ENCODE measurements at places on chromosomes 12 and 14.

DNA sequence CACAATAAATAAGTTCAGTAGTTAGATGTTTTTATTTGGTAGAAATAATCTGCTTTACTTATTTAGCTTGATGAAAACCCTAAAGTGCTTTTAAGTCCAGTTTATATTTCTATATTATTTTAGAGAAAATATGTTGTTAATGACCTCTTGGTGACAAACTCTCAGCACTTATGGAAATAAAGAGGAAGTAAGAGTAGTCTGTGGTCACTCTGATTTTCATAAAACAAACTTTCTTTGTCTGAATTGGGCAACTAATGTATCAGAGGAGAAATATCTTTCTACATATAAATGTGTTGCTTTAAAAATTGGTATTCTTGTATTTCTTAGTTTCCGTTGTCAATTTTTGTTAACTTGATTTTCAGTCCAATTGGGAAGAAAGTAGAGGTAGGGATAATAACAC lies 878.9 kb upstream of the SEL1L start:
- DNase-seq = no peak

- no peak for DNase-seq
These were observed 281.5 kb downstream of the ZFP36L1 start for GRCh38 chr14:68511129-68512047.

- no peak for DNase-seq
These were observed 20.5 kb upstream of the SLC5A8 start for GRCh38 chr12:101230547-101230946.

GRCh38 chr12:127893895-127894609 lies 372.9 kb upstream of the TMEM132C start:
- DNase-seq = no peak

- no peak for DNase-seq
These were observed 19.1 kb downstream of the HDAC7 start for GRCh38 chr12:47800582-47800981.

- no peak for DNase-seq
These were observed 25.8 kb upstream of the PHLDA1 start for GRCh38 chr12:76057326-76057725.

DNA sequence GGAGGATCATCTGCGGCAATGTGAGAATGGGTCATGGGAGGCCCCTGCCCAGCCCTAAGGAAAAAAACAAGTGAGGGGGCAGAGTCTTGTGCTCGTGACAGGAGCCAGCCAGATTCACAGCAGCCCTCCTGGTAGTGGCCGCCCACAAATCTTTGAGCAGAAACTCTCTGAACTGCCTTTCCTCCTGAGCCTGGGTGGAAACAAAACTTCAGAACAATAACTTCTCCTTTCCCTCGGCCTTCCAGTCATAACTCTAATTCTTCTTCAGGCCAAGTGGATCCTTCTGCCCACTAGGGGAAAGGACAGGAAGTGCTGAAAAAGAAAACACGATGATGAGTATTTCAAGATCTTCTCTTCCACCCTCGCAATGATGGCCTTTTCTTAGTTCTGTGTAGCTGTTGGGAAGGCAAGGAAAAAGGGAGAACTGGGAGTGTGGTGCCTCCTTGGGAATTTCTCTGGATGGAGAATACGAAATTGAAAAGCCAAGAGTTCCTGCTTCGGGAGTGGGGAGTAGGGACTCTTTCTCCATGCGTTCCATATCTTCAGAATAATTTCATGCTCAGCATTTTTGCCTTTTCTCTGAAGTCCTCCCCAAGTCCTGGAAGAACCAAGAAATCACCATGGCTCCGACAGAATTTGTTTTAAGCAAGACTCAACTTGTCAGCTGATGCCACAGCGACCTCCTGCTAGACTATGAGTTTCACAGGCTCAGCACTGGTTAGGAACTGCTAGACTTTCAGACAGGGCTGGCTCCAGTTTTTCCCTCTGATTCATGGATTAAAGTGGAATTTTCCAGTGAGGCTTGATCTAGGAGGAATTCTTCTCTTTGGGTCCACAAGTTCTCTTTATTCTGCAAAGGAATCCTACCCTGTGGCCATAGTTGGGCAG lies 188.9 kb downstream of the CAND1 start:
- no peak for DNase-seq

GRCh38 chr14:35301735-35302528 lies 9.8 kb downstream of the PSMA6 start:
- no peak for DNase-seq

DNA sequence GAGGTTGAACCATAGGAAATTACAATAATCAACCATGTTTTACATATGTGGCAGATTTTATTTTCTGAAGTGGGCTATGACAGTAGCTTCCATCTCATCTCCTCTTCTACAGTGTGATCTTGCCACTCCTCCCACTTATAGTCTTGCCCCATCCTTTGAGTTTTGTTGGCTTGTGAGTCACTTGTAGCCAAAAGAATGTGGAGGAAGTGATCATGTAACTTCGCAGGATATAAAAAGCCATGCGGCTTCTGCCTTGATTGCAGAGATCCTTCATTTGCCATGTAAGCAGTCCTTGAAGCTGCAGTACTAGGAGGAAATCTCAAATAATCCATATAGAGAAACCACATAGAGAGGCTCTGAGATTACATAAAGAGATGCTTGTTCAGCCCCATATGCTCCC lies 13.7 kb upstream of the ZNF84 start:
- DNase-seq = no peak

DNA sequence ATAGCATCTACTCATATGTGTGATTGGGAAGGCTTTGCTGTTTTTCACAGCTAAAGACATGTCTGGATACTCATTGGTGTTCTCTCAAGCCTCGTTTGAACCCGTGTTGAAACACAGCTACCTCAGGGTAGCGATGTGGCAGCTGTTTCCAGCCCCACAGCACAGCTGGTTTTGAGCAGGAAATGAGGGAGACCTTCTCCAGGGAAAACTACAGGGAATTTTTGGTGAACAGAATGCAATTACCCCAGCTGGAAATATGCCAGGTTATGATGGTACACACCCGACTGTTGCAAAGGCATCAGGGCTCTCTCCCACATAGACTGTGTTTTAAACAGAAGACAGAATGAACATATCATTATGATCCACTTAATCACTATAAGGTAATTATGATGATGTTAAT lies 828.9 kb downstream of the VRK1 start:
- no peak for DNase-seq

DNA sequence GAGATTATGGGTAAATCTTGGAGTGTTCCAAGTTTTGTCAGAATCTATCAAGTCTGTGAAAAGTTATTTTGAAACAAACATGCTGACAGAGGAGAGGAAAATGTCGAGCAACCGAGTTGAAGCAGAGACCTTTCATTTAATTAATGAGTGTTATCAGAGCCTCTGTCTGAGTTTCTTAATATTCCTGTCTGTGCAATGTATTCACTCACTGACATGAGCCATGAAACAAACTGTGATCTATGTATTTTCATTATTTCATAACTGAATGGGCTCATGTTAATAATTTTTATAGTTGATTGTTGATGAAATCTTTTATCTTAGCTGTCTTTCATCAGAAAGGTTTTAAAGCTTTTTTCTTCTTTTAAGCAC lies 144.2 kb upstream of the FAR2 start:
- DNase-seq = no peak

- no peak for DNase-seq
These were observed 203.7 kb downstream of the SPTSSA start for GRCh38 chr14:34258318-34258717.

All from T-helper 2 cell (primary cell).